Cerebellar cortex (tissue), 1 donor: ENCODE measurements at places on chromosomes 4 and X.

- no peak for DNase-seq
Observed at GRCh38 chr4:114535725-114536124, 62.9 kb upstream of the UGT8 start.

DNA sequence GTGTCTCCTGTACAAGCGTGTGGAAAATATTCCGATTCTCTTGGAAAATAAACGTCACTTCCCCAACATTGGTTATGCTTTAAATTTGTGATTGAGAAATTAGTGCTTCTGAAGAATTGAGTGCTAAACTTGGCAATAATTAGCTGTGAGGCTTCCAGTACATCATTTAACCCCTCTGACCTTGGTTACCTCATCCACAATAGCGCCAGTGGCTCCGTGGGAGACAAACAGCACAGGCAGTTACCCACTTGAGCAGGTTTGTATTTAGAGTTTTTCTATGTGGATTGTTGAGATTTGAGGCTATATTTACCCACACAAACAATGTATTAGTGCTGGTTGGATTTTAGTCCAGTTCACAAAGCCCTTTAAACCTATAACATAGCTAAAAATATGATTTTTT, 476.5 kb downstream of the NKX6-1 start:
- no peak for DNase-seq

DNA sequence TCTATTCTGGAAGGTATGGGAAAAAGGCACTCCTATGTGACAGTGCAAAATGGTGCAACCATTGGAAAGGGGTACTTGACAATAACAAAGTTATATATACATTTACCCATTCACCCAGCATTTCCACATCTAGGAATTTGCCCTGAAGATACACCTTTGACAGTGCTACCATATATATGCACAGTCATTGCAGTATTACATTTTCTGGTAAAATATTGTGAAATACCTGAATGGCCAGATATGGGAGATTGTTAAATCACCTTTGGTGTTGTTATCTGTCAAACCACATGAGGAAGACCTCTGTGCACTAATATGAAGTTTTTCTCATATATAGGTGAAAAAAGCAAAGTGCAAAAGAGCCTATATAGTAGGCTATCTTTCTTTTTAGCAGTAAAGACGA, 53.5 kb downstream of the SMAD1 start:
- no peak for DNase-seq

- no peak for DNase-seq
Observed at GRCh38 chrX:65866146-65866545, 173.7 kb downstream of the VSIG4 start.

GRCh38 chr4:41839916-41840854, 91.7 kb upstream of the PHOX2B start:
- no peak for DNase-seq

DNA sequence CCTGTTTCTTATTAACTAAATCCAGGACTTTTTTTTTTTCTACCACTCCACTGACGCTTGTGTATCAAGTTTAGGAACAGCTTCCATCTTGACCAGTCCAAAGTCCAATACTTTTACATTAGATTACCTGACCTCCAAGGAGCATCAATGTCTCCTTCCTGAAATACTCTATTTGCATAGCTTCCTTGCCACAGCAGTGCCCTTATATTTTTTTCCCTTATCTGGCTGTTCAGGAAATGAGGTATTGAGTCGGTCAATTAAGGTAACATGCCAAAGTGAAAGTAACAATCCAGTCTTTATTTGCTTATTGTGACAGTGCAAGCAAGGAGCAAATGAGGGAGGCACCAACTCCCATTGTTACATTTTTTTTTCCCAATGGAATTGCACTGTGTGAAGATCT, 730.8 kb upstream of the NDST4 start:
- no peak for DNase-seq

DNA sequence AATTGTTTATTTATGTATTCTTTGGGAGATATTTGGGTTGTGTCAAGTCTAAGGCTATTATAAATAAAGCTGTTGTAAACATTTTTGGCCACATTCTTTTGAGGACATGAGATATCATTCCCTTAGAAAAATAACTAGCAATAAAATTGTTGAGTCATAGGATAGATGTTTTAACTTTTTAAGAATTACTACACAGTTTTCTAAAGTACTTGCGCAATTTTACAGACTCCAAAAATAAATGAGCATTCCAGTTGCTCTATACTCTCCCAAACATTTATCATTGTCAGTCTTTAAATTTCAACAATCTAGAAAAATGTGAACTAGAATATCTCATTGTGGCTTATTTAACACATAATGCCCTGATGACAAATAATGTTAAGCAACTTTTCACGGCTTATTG, 189.1 kb upstream of the ADGRL3 start:
- no peak for DNase-seq

DNA sequence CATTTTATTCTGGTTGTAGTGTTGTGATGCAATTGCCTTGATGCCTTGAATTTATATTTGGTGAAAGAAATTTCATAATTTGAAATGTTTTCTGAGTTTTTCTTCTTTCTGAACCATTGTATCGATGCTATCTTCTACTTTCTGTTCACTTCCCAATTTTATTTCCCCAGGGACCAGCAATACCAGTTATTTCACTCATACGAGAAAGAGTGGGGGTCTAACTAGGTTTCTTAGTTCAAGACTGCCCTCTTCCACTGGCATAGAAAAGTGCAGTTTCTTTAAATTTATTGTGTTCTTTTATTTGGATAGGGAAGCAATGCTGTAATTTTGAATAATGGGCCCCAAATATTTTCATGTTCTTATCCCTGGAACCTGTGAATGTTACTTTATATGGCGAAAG, 544.0 kb upstream of the ADGRL3 start:
- DNase-seq = no peak

GRCh38 chrX:111811831-111812230, 64.2 kb upstream of the TRPC5OS start:
- DNase-seq = no peak

DNA sequence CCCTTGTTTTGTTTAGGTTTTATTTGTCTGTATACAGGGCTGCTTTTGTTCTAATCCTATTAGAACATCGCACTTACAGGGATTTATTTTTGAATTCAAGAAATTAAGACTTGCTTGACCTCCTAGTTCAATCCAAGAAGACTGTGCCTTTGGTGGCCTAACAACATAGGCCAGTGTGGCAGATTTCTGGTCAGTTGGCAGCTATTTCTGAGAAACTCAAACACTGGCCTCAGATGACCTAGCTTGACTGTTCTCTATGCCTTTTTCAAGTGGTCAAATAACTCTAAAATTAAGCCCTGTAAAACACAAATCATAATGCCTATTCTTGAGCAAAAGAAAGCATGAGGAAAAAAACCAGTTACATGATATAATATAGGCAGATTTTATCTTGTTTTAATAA, 89.3 kb upstream of the GPR34 start:
- peak; percentile 29 for DNase-seq

- no peak for DNase-seq
Observed at GRCh38 chr4:86368433-86368832, 8.6 kb upstream of the MAPK10 start.

- DNase-seq = no peak
Observed at GRCh38 chr4:108901291-108901690, 138.4 kb upstream of the ETNPPL start.

DNA sequence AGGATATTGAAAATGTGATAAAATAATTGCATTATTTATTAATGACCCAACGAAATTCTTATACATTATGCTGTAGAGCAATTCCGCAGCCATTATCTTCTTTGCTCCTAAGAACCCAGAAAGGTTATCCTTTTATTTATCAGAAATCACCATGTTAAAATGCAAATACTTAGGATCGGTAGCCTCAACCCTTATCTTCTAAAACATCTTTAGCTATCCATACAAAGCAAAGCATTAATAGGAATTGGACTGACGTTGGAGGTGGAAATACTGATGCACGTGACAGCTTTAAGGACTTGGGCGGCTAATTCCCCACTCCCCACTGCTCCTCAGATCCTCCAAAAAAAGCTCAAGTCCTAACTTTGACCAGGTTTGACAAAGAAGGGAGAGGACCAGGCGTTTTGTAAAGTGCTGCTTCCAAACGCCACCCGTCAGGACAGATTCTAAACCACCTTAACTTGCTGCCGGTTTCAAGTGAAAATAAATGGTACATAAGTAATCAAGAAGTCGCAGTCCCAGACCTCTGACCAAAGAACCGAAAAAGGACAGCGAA, 539 bp upstream of the SPCS3 start:
- no peak for DNase-seq

GRCh38 chr4:58679051-58679450, 1568.9 kb upstream of the IGFBP7 start:
- DNase-seq = no peak

DNA sequence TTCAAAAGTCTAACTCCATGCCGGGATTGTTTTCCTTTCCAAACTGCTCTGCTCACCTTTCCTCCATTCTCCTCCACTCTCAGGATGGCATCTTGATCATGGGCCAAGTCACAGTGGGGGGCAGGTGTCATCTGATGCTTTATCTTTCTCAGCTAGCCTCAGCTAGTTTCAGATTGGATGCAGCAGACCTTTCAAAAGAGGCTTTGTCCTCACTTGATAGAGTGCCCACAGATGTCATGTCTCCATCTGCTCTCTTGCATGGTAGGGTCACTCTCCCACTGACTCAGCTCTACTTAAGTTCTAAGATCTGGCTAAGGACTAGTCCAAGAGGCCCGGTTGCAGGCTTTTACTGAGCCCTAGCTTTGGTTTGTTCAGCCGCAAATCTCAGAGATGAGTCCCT, 341.8 kb upstream of the GALNT7 start:
- no peak for DNase-seq

DNA sequence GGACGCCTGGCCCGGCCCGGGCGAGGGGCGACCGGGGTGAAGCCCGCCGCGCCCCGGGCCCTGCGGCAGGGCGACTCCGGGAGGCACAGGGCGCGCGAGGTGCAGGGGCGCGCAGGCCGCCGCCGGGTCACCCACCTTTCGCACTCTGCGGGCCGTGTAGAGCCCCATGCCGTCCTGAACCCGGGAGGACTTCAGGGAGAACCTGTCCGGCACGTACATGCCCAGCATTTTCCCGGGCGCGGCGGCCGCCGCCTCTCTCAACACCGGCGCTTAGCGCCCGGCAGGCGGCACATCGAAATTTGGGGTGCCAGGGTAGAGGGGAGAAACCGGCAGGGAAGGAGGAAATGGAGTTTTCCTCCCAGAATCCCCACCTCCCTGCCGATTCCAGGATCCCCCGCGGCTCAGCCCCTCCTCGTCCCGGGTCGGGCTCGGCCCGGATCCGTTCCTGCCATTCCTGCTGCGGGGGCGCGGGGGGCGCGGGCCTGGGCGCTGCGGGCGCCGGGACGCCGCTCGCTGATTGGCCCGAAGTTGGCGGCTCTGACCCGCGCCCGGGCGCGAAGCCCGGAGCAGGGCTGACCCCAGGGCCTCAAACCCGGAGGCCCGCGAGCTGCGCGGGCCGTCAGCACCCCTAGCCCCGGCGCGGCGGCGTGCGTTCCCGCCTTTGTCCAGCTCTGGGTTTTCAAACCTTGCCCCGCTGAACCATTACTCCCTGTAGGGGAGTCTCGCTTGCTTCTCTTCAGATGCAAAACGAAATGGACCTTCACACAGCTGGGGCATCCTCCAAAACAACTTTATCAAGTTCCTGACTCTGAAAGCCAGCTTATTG, at the start of gene PRDM5:
Gene PRDM5 (minus strand): TSS at position 346 of the 826 bp plus-strand sequence. CDS start 118 bp downstream, at position 228.
- DNase-seq = peak; percentile 22

DNA sequence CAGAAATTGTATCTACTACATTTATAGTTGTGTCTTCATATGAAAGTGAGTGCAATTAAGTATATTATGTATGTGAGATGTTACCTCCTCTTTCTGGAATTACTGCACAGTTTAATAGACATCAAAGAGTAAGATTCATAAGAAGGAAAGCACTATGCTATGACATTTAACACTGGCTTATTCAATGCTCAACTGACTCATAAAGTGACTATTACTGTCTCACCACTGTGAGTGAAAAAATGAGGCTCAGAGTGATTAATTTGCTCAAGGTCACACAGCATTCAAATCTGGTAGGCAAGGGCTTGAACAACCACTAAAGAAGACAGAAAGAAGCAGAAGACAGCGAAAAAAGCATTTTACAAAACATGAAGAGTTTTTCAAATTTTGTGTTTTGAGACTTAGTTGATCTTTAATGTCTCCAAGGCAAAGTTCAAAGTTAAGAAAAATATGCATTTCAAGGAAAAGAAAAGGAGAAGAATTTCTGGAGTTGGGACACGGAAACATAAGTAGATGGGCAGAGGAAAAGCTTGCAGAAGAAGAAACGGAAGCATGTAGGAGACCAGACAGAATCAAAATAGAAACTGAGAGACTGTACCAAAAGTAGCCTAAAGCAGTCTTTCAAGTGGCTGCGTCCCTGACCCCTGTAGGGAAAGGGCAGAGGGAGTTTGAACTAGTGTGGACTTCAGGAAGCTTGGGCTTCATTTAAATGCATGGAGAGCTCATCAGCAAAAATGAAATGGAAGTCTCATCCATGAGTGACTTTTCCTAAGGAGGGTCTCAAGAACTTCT, 66.3 kb downstream of the KCNIP4 start:
- DNase-seq = no peak

DNA sequence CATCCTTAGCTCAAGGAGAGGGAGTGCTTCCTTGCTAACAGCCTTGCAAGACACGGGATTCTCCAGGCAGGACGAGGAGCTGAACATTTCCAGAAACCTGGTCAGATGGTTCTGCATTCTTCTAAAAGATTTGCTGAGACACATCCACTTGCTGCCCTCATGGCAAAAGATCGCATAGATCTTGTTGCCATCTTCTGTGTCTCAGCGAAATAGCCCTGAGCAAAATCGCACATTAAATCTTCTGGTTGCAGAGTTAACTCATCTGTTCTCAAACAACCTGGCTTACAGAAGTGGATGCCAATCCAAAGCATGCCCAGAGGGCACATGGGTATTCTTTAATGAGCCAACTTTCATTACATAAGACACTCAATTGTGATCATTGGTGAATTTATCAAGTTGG, 167.5 kb downstream of the PRKX start:
- DNase-seq = no peak

DNA sequence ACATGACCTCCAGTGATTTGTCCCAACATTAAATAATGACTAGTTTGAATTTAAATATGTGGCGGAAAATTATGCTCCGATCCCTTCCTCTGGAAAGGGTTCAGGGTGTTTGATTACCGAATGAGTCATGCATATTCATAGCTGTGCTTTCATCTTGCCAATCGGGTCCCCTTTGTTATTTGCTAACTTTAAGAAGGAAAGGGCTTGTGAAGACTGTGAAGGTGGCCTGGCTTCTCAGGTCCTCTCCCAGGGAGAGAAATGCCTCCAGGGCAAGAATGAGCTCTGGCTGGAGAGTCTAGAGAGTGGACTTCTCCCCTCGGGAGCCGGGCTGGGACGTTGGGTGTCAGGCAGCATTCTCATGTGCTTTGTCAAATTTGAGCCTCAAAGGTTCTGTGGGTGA, 155.5 kb upstream of the PSAPL1 start:
- no peak for DNase-seq
